Breast epithelium (tissue), 4 donors: ENCODE measurements at places on chromosomes 1 and 21.

- DNase-seq, result peak; percentile 73
Observed at GRCh38 chr21:32463367-32463766, 50.9 kb downstream of the EVA1C start.

DNA sequence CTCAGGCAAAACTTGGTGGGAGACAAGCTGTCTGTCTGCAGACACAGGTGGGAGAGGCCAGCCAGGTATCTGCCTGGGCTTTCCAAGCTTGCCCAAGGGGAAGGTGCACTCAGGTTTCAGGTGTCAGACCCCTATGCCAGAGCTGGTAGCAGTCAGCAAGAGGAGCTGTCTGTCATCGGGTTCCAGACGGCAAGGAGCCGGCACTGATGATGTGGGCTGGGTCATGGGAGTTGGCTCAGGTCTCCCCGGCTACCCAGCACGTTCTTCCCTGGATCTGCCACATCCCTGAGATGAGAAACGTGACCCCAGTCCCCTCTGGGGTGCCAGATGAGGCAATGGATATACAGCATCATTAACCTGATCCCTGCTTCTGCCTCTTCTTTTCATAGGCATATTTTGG, 23.0 kb downstream of the TMCC2 start:
- DNase-seq, result no peak

GRCh38 chr1:179973198-179974110, 18.8 kb downstream of the CEP350 start:
- no peak for DNase-seq

- no peak for DNase-seq
Observed at GRCh38 chr1:30650038-30650967, 73.1 kb downstream of the MATN1 start.

DNA sequence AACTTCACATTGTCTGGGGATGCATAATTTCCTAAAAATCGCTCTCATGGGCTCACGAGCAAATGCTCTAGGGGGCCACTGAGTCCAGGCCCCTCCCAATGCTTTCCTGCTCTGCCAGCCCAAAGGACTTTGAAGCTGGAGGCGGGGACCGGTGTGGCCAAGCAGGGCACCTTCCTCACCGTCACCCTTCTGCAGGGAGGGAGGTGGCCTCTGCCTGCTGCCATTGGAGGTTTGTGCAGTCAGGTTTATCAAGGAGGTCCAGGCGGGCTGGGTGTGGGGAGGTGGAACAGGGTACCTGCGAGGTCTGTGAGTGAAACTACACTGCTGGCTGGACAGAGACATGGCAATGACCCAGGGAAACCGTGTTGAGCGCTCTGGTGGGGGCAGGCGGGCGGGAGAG, 58.1 kb upstream of the TRAPPC10 start:
- DNase-seq, result no peak

DNA sequence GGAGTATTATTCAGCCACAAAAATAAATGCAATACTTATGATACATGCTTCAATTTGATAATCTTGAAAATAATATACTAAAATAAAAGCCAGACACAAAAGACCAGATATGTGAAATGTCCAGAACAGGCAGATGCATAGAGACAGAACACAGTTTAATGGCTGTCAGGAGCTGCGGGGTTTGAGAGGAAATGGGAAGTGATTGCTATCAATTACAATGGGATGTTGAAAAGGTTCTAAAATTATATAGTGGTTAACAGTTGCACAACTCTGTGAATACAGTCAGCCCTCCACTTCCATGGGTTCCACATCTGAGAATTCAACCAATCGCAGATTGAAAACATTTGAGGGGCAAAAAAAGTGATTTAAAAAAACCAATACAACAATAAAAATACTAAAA, 54.0 kb downstream of the LTN1 start:
- no peak for DNase-seq

- DNase-seq, result no peak
Observed at GRCh38 chr1:2019172-2019543, at the start of gene GABRD. Gene GABRD (plus strand): TSS chr1:2019345. CDS start chr1:2019424, 79 bp downstream.

- DNase-seq, result no peak
Observed at GRCh38 chr1:116918714-116919357, 9.1 kb downstream of the PTGFRN start.

DNA sequence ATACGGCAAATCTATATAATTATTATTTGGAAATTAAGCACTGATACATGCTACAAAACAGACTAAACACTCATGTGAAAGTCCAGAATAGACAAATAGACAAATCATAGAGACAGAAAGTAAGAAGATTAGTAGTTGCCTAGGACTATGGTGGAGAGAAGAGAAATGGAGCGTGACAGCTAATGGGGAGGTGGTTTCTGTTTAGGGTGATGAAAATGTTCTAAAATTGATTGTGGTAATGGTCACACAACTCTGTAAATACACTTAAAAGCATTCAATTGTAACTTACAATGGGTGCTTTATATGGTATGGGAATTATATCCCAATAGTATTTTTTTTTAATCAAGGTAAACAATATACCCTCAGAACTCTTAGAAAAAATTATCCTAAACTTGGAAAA, 20.4 kb upstream of the ITLN2 start:
- DNase-seq, result no peak

DNA sequence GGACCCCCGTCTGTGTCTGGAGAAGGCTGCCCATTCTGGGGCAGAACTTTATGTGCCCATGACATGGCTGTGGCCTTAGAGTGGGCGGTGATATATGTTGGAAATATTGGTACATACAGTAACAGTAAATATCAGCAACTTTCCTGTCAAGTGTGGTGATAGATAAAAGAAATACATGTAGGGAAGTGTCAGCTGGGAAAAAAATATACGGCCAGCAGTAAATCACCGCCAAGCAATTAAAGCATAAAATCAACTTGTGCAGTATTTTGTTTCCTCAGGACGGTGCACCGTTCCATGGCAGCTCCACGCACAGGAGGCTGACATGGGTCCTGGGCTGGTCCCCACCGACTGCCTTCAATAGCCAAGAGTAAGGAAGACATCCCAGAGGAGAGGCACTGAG, 27.4 kb downstream of the LHX4 start:
- no peak for DNase-seq

GRCh38 chr1:228793032-228793431, 57.8 kb downstream of the RHOU start:
- no peak for DNase-seq

DNA sequence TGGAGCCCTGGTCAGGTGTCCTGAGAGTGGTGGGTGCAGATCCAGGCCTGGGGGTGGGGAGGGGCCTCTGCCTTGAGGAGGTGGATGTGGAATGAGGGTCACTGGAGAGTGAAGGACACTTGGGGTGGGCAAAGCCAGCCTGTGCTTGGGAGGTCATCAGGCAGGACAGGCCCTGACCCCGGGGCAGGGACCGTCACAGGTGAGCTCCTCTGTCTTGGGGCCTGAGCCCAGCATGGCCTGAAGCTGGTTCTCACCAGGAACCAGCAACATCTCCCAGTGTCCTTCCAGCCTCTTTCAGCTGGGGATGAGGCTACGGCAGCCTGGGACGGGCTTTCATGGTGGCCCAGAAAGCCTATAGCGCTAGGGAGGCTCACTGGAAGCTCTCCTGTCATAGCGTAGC, 831 bp upstream of the KRTAP10-2 start:
- DNase-seq, result no peak

DNA sequence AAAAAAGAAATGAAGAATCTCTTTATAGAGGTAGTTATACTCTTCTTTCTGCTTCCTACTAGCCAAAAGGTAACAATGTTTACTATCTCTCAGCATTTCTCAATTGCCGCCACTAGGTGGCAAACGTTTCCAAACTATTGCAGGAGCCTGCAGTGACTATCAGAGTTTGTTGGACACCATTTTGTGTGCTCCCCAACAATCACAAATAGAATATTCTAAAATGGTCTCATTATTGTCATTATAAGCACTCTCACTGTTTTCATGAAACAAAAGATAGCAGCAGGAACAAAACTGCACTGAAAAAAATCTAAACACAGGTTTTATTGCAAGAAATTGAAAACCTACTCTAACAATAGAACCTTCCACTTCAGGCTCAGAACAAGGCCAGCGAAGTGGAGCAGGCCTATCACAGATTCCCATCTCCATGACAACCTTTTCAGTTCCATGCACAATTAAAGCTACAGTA, 83.9 kb upstream of the PLPPR4 start:
- DNase-seq, result peak; percentile 62

DNA sequence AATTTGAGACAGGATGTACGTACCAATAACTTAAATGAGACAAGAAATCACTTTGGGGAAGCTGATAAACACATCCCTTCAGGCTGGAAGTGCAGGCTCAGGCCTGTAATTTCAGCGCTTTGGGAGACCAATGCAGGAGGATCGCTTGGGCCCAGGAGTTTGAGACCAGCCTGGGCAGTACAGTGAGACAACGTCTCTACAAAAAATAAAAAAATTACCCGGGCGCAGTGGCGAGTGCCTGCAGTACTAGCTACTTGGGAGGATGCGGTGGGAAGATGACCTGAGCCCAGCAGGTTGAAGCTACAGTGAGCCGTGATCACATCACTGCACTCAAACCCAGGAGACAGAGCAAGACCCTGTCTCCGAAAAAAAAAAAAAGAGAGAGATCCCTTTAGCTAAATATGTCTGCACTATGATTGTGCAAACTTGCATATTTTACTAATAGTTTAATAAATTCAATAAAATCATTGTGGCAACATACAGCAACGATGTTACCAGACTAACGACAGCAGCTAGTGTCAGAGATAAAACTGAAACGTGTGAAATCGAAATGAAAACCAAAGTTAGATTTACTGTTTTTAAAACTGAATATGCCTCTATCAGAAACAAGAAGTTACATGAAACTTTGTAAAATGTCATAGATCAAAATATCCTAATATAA, 54.7 kb downstream of the CD2 start:
- no peak for DNase-seq

DNA sequence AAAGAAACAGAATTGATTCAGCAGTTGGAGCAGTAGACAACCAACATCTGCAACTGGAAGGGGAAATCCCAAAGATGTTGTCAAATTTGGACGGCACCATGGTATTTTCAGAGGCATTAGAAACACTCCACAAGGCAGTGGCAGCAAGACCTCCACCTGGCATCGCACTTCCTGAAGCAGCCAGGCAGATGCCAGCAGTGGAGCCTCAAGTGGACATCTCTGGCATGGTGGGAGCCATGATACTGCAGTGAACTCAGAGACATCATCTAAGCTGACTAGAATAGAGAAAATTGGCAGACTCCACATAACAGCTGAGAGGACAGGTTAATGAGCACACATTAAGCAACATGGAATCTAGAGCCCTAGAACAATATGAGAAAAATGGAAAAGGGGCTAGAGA, 33.9 kb upstream of the RGS8 start:
- no peak for DNase-seq

GRCh38 chr1:173914366-173914871, 2.7 kb downstream of the SERPINC1 start:
- no peak for DNase-seq

DNA sequence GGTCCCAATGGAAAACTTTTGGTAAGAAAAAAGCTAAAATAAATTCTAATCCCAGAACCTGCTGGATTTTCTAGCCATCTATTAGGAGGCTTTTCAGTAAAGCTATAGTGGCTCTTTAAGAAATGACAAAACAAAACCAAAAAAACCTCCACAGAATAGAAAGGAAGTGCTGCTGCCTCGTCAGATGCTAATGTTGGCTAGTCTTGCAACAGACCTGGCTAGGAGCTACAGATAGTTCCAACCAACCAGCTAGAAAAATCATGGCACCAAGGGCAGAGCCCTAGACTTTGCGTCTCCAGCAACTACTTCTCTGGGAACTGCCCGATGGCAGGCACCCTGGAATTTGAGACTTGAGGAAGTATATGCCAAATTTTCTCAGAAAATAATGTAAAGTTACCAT, 7.6 kb downstream of the CD101 start:
- no peak for DNase-seq
